ENCODE measurements at places on chromosomes 1 and 21. TPM values are rescaled to one million over a fixed set of nuclear protein-coding genes. Genes with fewer than 3 reads are reported as not detected.

Gene CRYAA
- total RNA-seq, result not detected

Gene RGS8
- not detected for total RNA-seq

DNA sequence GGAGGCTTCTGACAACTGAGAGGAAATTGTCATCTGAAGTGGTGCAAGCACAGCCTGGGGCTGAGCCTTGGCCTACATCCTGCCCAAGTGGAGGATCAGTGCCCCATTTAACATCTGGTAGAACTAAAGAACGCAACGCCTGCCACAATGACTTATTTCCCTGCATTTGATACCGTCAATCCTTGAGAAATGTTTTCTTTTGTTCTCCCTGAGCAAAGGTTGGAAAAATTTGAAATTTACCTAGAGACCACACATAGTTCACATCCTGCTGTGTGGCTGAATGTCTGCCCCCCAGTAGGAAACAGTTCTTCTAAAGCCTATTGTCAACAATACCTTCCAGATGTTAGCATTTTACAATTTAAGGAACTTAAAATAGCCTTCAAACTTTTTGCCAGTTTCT lies 5.6 kb upstream of the RGS4 start:
- DNase-seq, result no peak

Gene NFASC
- under 0.01 TPM for total RNA-seq

DNA sequence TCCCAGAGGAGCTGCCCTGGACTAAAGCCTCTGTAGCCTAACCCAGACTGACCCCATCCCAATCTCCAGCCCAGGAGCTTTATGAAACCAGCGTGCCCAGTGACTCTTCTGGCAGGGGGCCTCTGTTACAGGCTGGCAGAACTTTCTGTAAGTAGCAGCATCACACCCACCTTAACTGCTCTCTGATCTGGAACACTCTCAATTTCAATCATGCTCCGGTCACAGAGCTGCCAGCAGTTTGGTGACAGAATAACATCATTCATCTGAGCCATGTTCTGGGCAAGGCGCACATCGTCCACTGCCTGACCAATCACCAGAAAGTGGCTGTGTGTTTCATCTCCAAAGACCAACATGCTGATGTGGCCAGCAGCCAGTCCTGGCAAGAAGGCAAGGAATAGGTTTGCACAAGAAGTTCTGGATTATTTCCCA lies 14.7 kb downstream of the ADCY10 start:
- no peak for DNase-seq

GRCh38 chr1:182064611-182065010 lies 3.1 kb upstream of the ZNF648 start:
- no peak for DNase-seq

DNA sequence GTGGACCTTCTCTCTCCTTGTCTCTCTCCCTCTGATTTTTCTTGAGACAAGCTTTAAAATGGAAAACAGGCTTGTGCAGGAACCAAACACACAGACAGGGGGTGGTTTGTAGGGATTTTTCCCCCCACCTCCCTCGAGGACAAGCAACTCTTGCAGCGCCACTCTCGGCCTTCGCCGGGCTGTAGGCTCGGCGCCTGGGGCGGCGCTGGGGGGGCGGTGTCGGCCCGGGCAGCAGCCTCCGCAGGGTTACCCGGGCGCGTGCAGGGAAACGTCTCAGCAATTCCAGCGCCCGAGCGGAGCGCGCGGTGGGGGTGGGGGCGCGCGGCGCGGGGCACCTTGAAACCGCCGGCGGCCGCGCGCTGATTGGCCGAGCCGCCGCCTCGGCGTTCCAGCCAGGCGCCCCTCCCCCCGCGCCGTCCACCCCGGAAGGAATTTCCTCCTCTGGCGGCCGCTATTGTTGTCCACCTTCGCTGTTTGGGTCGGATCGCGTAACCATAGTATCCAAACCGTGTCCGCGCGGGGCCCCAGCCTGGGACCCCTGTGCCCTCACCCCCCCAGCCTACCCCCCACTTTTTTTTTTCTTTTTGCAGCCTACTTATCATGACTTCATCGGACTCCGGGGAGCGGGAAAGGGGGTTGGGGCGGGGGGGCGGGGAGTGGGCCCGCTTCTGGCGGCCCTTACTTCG lies 59.8 kb upstream of the ACOT11 start:
- peak; percentile 35 for DNase-seq

GRCh38 chr1:12505639-12506280 lies 112.2 kb downstream of the DHRS3 start:
- no peak for DNase-seq

DNA sequence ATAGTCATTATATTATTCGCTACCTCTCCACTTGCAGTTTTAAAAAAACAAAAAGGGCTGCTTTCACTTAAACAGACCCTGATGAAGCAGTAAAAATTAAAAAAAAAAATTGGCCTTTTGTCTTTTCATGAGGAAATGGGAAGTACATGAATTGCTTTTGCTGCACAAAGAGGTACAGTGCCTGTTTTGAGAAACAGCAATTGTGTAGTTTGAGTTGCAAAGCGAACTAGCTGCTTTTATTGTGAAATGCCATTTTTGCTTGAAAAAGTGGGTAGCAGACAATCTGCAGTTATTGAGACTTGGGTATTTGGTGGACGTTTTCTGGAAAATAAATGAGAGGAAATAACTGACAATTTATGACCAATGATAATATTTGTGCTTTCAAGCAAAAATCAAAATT lies 7.0 kb downstream of the DIP2A start:
- DNase-seq, result no peak

DNA sequence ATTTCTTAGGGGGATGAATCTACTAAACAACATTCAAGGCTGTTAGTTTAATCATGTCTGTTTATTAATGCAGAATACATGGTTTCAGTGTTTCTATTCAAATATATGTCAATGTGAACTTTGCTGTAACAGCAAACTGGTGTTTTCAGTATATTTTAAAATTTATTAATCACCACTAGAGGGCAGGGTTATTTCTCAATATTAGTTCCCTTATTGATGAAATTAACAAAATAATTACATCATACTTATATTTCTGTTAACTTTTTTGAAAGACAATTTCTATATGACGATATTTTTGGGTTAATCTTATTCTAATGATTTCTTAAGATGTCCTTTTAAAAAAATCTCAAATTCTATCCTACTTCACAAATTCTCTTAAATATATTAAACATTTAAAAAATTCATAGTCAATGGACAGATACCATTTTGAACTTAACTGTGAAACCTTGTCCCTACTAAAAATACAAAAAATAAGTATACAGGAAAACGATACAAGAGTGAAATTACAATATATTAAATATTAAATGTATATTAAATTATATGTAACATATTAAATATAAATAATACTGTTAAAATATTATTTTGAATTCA lies 1034.1 kb upstream of the PRMT6 start:
- DNase-seq, result peak; percentile 2

Measured in dermis microvascular lymphatic vessel endothelial cell (primary cell).